WTC11 (cell line): ENCODE measurements at places on chromosomes 2 and 18. TPM values are rescaled to one million over a fixed set of nuclear protein-coding genes. Genes with fewer than 3 reads are reported as not detected.

WDCP gene
- total RNA-seq, result 30.5 to 33.6 TPM (median 31.9 TPM) in 3 replicates

GALR1 gene
- total RNA-seq, result 0.07 to 0.11 TPM (median 0.07 TPM) in 3 replicates

- DNase-seq, result no peak
Observed at GRCh38 chr2:216822470-216822869, 37.4 kb downstream of the TNP1 start.

GRCh38 chr2:24907116-24907515 lies 12.9 kb downstream of the ADCY3 start:
- DNase-seq, result no peak
